ENCODE measurements at places on chromosomes 11 and 22.

DNA sequence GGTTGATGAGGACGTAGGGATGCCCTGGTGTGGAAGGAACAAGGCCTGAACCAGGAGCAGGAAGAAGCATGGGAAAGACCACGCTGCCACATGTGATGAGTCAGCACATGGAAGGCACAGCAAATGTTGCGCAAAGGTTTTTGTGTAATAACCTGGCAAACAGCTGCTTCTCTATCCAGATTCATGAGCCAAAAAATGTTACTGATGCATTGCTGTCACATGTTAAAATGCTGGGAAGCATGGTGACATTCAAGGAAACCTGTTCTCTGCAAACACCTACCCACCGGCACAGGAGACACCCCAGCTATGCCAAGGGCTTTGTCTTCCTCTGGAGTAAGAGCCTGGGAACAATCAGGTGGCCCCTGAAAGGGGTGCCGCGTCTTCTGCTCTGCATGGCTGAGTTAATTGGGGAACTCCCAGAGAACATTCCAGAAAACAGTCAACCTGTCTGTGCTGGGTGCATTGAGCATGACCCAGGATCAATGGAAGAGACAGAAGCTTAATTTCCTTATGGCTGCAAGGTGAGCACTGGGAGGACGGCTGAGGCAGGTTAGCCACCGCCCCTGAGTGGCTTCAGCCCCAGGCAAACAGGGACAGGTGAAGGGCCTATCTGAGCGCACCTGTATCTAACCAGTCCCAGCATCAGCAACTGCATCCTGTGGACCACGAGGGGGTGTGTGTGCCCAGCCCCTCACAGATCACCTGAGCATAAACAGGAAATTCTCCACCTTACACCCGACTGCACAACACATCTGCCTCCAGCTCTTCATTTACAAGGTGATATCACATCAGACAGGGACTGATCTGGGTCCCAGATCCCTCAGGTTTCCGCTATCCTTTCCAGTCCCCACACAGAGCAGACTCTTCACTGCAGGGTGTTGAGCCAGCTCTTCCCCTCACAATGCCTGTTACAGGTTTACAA, 108.4 kb downstream of the GGTLC2 start:
- peak; percentile 69 for DNase-seq

GRCh38 chr11:65474864-65475263, 24.0 kb upstream of the MALAT1 start:
- DNase-seq: no peak

DNA sequence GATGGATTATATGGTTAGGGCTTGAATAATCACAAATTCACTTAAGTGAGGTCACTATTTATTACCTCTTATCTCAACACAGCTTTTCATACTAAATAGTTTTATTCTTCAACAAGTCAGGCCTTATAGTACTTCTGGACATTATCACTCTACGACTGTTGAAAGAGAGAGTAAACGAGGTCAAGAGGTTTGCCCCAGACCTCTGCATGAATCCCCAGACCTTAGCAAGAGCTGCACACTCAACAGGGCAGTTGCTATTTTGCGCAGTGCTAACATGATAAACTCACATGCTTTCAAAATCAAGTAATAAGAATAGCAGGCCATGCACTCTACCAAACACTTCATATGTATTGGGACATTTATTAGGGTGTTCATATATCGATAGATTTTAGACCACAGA, 60.5 kb downstream of the DDI1 start:
- no peak for DNase-seq

DNA sequence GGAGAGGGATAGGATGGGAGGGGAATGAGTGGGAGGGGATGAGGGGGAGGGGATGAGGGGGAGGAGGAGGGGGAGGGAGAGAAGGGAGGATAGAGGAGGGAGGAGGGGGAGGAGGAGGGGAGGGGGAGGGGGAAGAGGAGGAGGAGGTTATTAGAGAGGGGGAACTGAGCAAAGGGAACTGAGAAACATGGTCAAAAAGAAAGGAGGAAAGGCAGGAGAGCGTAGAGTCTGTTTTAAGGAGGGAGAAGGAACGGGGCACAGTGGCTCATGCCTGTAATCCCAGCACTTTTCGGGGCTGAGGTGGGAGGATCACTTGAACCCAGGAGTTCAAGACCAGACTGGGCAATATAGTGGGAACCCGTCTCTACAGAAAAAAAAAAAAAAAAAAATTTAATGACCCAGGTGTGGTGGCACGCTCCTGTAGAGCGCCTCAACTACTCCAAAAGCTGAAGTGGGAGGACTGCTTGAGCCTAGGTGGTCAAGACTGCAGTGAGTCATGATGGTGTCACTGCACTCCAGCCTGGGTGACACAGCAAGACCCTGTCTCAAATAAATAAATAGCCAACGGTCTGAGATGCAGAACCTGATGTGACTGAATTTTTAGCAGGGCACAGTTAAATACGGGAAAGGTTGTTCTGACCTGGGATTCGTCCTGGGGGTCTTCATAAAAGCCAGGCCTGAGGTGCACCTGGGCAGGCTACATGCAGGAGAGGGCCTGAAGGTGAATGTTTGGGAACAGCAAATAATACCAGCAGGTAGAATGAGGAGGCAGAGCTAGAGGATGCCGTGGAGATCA, 4.0 kb downstream of the B3GNT6 start:
- DNase-seq: peak; percentile 54
